ENCODE measurements at places on chromosomes 3 and 15.

- DNase-seq: no peak
Observed at GRCh38 chr3:27714692-27715453, 7.2 kb downstream of the EOMES start.

- no peak for DNase-seq
Observed at GRCh38 chr3:186451371-186451770, 89.3 kb upstream of the DGKG start.

- no peak for DNase-seq
Observed at GRCh38 chr15:38793206-38793810, 228.7 kb upstream of the RASGRP1 start.

DNA sequence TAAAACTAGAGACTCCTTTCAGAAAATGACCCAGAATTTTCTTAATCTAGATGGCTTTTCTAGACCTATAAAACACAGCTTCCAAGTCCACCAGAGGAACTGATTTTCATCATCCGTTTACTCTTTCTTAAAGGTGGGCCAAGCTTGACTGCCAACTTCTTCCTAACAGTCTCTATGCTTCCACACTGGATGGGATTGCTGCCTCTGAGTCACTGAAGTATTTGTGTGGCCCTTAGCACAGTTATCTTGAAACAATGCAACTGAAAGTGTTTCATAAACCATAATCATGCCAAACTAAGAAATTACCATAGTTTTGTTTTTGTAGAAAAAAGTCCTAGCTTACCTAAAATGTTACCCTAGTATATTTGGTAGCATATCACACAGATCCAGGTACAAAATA is 985.7 kb downstream of the TUSC7 start:
- no peak for DNase-seq

DNA sequence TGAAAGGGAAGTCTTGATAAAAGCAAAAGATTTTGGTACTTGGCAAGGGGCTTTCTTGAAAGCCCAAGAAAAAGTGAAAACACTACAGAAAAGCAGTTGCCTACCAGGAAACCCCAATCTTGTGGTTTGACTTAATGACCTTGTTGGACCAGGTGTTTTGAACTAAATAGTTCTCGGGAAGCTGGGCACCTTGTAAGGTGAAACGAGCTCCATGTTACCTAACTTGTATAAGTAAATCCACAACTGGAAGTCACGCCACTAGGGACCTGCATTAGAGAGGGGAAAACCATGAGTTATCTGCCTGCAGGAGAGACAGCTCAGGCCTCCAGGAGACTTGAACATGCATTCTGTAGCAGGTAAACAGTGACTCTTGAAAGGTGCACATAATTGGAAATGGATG is 88.2 kb downstream of the GMPS start:
- no peak for DNase-seq

- no peak for DNase-seq
Observed at GRCh38 chr3:38149708-38150107, 11.2 kb downstream of the MYD88 start.

- DNase-seq: no peak
Observed at GRCh38 chr3:4591669-4592068, 98.5 kb downstream of the ITPR1 start.

- DNase-seq: no peak
Observed at GRCh38 chr3:168859143-168859542, 763.4 kb upstream of the GOLIM4 start.

DNA sequence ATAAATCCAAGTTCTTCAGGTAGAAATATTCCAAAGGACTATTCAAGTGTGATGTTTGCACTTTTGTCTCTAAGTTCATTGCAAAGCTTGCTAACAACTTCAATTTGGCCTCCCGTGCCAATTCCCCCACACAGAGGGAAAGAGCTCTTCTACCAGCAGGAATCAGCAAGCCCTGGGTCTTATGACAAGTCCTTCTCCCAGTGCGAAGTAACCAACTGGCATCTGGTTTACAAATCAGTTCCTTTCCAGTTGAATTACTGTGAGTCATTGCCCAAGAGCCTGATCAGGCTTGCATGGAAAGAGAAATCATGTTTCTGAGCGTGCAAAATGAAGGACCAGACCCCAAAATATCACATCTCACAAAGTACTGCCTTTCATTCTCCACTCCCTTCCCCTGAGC is 62.7 kb upstream of the SLCO3A1 start:
- no peak for DNase-seq

DNA sequence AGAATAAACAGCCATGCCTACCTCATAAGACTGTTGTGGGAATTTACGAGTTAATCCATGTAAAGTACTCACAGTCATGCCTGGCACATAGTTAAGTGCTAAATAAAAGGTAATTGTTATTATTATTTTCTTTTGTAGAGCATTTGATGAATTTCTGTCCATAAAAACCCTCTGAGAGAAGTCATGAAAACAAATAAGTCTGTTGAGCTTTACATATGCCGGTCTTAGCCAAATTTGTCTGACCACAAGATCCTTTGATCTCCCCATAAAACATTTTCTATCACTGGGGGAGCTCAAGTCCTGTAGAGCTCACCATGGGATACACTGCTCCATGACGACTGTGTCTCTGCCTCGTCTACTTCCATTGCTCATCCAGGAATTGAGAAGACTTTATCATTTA is 114.0 kb downstream of the MAGI1 start:
- no peak for DNase-seq

- DNase-seq: no peak
Observed at GRCh38 chr3:114427285-114428043, 133.6 kb downstream of the TIGIT start.

- DNase-seq: no peak
Observed at GRCh38 chr3:186361246-186361761, 730 bp downstream of the DGKG start.

GRCh38 chr15:25883463-25884259 is 20.5 kb upstream of the ATP10A start:
- no peak for DNase-seq

DNA sequence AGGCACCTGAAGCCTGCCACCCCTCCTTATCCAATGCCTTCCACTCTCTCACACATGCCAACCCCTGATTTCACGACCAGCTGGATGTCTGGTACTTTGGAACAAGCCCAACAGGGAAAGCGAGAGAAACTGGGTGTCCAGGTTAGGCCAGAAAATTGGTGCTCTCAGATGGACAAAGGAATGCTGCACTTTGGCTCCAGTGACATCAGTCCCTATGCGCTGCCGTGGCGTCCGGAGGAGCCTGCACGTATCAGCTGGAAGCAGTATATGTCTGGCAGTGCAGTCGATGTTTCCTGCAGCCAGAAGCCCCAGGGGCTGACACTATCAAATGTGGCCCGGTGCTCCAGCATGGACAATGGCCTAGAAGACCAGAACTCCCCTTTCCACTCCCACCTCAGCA is 45.2 kb downstream of the CDAN1 start:
- no peak for DNase-seq

GRCh38 chr15:101042320-101042719 is 123.2 kb downstream of the LRRK1 start:
- no peak for DNase-seq

- DNase-seq: no peak
Observed at GRCh38 chr3:23865595-23866396, 51.0 kb downstream of the NKIRAS1 start.

DNA sequence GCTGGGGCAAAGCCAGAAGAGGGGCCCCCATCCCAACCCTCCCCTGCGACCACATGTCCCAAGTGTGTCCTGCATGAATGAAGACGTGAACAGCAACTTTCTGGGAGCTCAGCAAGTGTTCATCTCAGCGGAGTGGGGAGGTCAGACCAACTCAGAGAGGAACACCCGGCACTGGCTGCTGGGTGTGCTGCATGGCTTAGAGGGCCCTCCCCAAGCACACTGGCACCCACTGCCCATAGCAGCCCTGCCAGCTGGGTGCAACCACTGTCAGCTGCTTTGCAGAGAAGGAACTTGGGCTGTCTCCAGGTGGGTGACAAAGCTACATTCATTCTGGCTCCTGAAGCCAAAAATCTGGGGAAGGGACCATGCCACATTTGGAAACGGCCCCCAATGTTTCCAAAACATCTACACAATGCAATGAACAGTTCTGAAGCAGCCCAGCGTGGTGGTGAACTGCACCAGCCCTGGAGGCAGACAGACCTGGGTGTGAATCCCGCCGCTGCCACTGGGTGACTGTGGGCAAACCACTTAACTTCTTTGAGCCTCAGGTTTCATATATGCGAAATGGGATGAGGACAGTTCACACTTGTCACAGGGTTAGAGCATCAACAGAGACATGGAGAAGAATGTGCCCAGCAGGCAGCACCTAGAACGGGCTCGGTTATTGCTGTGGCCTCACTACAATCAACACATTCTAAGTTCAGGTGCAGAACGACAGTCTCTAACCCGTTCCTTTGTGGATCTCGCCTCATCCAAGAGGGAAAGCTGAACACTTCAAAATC is 145.4 kb downstream of the NUP210 start:
- no peak for DNase-seq

- no peak for DNase-seq
Observed at GRCh38 chr15:85536341-85536740, 155.9 kb downstream of the AKAP13 start.

GRCh38 chr3:129644836-129645235 is 38.4 kb upstream of the PLXND1 start:
- DNase-seq: no peak

DNA sequence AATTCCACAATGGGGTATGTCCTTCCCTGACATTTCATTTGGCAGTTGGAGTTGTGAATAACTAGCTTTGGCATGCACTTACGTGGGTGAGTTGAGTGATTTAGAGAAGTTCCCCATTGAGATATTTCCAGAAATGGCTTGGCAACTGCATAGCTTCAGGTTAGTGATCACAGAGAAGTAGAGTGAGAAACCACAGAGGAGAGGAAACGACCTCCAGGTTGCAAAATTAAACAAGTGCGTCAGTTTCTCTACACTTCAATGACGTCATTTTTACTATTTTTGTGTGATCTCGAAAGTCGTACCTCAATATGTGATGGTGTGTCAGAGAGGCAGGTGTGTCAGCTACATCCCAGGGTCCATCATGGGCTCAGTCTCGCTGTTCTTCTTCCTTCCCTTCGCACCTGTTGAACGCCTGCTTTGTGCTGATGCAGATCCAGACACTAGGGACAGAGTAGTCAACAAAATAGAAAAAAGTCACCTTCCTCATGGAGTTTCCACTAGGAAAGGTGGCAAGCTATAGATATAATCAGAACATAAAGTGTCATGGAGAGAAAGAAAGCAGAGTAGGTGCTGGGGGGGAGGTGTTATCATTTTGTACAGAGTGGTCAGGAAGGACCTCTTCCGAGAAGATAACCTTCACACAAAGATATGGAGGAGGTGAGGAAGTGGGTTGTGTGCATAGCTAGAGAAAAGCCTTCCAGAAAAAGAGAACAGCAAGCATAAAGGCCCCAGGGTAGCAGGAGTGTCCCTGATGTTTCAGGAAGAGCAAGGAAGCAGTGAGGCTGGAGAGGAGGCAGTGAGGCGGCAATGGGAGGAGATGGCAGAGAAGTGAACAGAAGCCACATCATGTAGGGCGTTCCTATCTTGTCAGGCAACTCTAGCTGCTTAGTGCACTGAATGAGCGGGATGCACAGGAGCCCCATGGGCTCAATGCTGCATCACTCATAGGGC is 75.6 kb downstream of the MCTP2 start:
- DNase-seq: no peak

- no peak for DNase-seq
Observed at GRCh38 chr15:68775671-68776476, 44.8 kb downstream of the ANP32A start.

- DNase-seq: no peak
Observed at GRCh38 chr3:171487382-171487781, 27.2 kb upstream of the TNIK start.

DNA sequence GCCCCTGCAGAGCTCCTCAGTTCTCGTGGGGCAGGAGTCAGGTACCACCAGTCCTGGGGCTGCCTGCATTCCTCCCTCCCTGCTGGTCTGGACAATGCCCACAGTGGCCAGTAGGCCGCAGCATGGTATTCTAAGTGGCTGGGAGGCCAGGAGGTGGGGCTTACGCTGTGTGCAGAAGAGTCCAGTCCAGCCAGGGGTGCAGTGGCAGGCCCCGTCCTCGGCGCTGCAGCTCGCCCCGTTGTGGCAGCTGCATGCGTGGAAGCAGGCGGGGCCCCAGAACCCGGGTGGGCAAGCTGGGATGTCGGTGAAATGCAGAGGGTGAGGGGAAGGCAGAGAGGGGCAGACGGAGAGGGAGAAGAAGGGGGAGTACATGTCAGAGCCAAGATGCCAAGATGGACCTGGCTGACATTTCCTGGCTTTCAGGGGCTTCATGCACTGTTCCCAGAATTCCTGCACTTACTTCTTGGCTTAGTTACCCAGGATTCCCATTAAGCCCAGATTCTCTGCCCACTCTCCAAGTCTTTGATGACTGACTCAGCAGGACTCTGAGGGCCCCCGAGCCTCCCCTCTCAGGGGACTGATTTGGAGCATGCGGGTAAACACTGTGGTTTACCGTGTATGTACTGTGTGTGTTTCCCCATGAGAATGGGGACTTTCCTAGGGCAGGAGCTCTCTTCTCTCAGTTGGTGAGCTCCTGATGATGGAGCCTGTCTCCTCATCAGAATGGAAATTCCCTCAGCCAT is 47.5 kb downstream of the RAB11A start:
- DNase-seq: no peak

GRCh38 chr15:80730387-80730786 is 35.3 kb downstream of the ABHD17C start:
- DNase-seq: no peak

- no peak for DNase-seq
Observed at GRCh38 chr15:83164111-83164770, 43.4 kb downstream of the HDGFL3 start.

DNA sequence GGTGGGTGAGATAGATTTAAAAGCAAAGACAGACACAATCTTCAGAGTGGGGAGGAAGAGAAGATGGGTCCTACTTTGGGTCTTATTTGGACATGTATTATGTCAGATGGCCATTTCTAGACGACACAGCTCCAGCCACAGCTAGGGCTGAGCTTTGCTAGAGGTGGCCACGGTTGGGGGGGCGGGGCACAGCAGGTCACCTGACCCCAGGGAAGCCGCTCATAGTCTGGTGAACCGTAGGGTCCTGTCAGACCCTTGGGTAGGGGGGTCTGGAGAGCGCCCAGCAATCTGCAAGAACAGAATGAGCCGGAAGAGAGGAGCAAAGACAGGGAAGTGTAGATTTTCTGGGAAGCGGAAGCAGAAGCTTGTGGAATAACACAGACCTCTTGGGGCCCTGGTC is 6.6 kb downstream of the EPB42 start:
- DNase-seq: no peak

- DNase-seq: no peak
Observed at GRCh38 chr15:72155003-72155621, 36.9 kb downstream of the SENP8 start.

DNA sequence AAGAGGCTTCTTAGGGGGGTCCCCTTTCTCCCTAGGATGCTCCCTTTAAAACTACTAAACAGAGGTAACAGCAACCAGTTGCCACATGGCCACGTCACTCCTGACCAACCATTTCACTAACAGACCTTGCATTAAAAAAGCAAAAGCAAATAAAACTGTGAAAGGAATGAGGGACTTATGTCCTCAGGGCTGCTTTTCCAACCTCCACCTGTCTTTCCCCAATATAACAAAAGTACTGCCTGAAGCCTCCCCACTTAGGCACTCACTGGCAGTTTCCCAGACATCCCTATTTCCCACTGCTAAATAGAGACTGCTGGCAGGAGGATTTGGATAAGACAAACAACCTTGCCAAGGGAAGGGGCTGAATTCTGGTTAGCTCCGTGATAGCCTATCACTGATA is 130.3 kb downstream of the ATP8B4 start:
- no peak for DNase-seq

- DNase-seq: no peak
Observed at GRCh38 chr3:173217127-173217526, 76.1 kb upstream of the SPATA16 start.

Data from activated CD4-positive, alpha-beta T cell treated with anti-CD3 and anti-CD28 coated beads for 4 hours (primary cell).